Activated T-helper 2 cell treated with anti-CD3 and anti-CD28 coated beads, Interferon-gamma antibody, Interleukin-2, Interleukin-4, amounts not matched to agents 10 μg/mL and 5 μg/mL and 100 μg/mL, durations not matched to agents 14 hours and 24 hours and 36 hours (primary cell): ENCODE measurements at places on chromosomes 7 and 10. TPM values are rescaled to one million over a fixed set of nuclear protein-coding genes. Genes with fewer than 3 reads are reported as not detected.

Gene VSTM2A
- not detected in 2 replicates for total RNA-seq

Gene DCLRE1C
- 20.5 and 21.0 TPM in 2 replicates for total RNA-seq

Gene FAM237B
- not detected in 2 replicates for total RNA-seq

Gene PBLD
- total RNA-seq, result 1.3 TPM in 2 replicates

Gene ZNRF2
- total RNA-seq, result 10.2 and 10.4 TPM in 2 replicates

Gene NACAD
- total RNA-seq, result 0.30 and 0.52 TPM in 2 replicates

Gene ABCB1
- 1.9 and 2.0 TPM in 2 replicates for total RNA-seq

Gene NCF1
- total RNA-seq, result 0.52 and 0.90 TPM in 2 replicates

Gene ZC3HAV1L
- 38.2 and 39.4 TPM in 2 replicates for total RNA-seq

Gene CDK1
- total RNA-seq, result 89.1 and 91.4 TPM in 2 replicates

Gene ELN
- not detected in 2 replicates for total RNA-seq

Gene MYL7
- total RNA-seq, result not detected in 2 replicates

Gene SPDYE1
- not detected in 2 replicates for total RNA-seq

Gene GIMAP1
- total RNA-seq, result 3.9 and 4.5 TPM in 2 replicates

Gene VSIR
- total RNA-seq, result 56.5 and 61.9 TPM in 2 replicates

Gene SH2B2
- total RNA-seq, result 1.8 and 1.9 TPM in 2 replicates

Gene PON1
- not detected in 2 replicates for total RNA-seq

Gene BLVRA
- 30.9 and 32.2 TPM in 2 replicates for total RNA-seq

Gene POLR2J2
- total RNA-seq, result 13.9 and 17.3 TPM in 2 replicates

Gene COL28A1
- 0.07 TPM in 1 of 2 replicates, not detected in the other for total RNA-seq

Gene CRCP
- total RNA-seq, result 32.8 and 37.9 TPM in 2 replicates

Gene GOLGA7B
- 0.34 and 0.62 TPM in 2 replicates for total RNA-seq

Gene COBL
- total RNA-seq, result not detected in 2 replicates

Gene VGF
- 0.23 and 0.41 TPM in 2 replicates for total RNA-seq
